ENCODE measurements at places on chromosomes 5 and 9. TPM values are rescaled to one million over a fixed set of nuclear protein-coding genes. Genes with fewer than 3 reads are reported as not detected.

GRCh38 chr5:176161431-176161830, 76.8 kb upstream of the SIMC1 start:
- no peak for DNase-seq

GRCh38 chr5:96388176-96388575, 44.9 kb downstream of the PCSK1 start:
- no peak for DNase-seq

The BARHL1 gene
- total RNA-seq: not detected

The IRGM gene
- total RNA-seq: 0.19 TPM

The ECM2 gene
- total RNA-seq: 71.3 TPM

The SEMA4D gene
- total RNA-seq: 16.9 TPM

DNA sequence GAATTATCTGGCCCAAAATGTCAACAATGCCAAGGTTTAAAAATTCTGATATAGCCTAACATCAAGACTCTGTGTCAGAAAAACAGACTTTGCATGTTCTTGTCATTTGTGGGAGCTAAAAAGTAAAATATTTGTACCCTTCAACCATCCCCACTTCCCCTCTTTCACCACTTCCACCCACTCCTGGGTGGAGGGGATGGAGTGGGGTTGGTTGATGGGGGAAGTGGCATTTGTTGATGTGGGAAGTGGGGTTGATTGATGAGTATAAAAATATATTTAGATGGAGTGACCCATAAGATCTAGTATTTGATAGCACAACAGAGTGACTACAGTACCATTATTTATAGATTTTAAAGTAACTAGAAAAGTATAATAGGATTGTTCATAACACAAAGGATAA, 55.0 kb upstream of the C9orf72 start:
- DNase-seq: no peak

The BSPRY gene
- 0.19 TPM for total RNA-seq

- DNase-seq: no peak
Measured at GRCh38 chr5:54206580-54207229, 103.7 kb downstream of the ARL15 start.

GRCh38 chr9:3977614-3978112, 322.2 kb downstream of the GLIS3 start:
- no peak for DNase-seq

DNA sequence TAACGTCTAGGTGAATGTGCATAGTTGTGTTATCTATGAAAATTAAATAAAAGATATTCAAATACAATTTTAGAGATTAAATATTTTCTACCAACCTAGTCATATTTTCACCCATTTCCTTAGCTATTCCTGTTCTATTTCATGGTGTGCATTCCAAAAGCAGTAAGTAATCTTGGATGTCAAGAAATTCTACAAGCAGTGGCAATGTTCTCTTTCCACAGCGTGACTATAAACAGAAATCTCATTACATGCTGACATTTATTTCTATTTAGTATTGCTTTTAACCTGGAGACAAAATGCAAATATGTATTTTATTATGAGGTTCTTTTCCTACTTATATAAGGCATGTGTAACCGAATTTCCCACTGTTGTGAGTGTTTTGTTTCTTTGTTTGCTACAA, 510.0 kb downstream of the ACTL7B start:
- DNase-seq: no peak

DNA sequence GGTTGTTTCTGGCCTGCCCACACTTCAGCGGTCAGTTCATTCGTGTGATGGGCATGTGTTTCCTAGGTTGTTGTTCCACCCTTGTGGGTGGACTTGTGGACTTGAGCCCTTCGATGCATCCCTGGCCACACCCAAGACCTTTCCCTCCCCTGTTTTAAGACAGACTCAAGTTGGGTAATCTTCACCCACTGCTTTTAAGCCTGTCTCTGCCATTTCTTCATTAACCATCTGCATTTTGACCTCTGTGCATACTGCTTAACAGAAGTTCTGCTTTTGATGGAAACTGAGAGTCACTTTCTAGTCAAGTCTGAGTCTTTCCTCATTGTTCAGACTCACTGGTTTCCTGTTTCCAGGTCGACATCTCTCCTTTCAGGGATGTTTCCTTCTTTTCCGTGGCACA, 233.7 kb downstream of the ARHGEF28 start:
- DNase-seq: no peak

Measured in mesenteric fat pad (tissue), 1 donor.